Stomach (tissue), 19 donors: ENCODE measurements at places on chromosomes 5 and 9. TPM values are rescaled to one million over a fixed set of nuclear protein-coding genes. Genes with fewer than 3 reads are reported as not detected.

The IFNA2 gene
- not detected for total RNA-seq

The DELE1 gene
- 98.6 TPM for total RNA-seq

GRCh38 chr5:116225281-116225922 lies 140.6 kb downstream of the COMMD10 start:
- DNase-seq = no peak

The ZFP2 gene
- 1.2 TPM for total RNA-seq

The PCDHA11 gene
- 1.1 TPM for total RNA-seq

- no peak for DNase-seq
These were observed 302.7 kb upstream of the RFX3 start for GRCh38 chr9:3828495-3828894.

The KCNV2 gene
- total RNA-seq = not detected

DNA sequence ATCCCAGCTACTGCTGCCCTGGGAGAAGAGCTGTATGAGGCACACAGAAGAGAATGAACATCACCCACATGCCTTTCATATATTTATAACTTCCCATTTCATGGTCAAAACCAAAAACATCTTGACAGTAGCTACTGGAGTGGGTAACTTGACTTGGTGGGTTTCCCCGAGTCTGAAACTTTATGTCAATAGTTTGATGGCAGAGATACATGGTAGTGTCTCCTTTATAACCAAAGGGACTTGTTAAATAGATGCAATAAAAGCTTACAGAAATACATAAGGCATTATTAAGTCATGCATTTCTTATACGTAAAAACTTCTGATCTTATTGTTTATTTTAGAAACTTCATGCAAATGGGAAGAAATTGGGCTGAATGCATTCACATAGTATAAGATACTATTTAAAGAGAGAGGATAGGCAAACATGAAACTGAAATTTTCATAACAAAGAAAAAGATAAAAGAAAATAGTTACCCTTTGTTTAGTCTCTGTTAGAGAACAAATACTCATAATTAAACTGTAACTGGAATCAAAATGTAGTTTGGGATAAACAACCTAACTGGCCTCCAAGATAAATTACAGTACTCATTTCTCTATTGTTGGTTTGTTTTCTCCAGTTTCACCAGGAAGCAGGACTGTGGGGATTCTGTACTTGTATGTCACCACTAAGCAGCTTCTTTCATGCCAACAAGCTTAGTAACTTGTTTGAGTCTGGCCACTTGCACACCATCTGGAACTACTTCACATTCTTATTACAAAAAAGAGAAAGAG lies 459.3 kb upstream of the MEF2C start:
- no peak for DNase-seq

DNA sequence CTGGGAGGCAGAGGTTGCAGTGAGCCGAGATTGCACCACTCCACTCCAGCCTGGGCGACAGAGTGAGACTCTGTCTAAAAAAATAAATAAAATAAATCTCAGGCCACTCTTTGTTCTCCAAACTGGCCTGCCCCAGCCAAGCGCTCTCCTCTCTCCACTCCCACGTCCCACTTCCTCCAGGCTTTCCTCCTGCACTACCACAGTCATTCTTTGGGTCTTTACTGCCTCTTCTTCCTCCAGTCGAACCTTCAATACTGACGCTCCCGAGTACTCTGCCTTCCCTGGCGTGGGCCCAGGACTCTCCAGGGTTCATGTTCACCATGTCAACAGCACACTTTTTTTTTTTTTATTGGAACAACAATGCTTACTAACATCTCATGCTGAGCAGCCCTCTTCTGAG lies 23.9 kb downstream of the RNF130 start:
- no peak for DNase-seq

The NKD2 gene
- not detected for total RNA-seq

DNA sequence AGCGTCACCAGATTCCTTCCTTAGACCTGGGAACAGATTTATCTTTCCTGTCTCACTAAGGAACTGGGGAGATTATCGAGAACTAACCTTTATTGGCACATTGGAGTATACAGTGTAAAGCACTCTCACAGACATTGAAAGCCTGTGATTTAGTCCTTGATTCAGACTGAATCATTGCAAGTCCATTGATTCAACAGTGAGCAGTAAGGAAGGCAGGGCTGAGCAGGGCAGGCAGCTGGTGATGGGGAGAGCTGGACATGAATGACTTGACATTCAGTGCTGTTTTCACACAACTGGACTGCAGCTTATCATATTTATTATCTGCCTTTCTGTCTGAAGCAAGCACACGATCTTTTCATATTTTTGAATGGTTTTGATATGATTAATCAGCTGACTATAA lies 16.2 kb downstream of the ISOC1 start:
- DNase-seq = no peak

- DNase-seq = no peak
These were observed 48.7 kb downstream of the DNAJC21 start for GRCh38 chr5:34977934-34978613.

DNA sequence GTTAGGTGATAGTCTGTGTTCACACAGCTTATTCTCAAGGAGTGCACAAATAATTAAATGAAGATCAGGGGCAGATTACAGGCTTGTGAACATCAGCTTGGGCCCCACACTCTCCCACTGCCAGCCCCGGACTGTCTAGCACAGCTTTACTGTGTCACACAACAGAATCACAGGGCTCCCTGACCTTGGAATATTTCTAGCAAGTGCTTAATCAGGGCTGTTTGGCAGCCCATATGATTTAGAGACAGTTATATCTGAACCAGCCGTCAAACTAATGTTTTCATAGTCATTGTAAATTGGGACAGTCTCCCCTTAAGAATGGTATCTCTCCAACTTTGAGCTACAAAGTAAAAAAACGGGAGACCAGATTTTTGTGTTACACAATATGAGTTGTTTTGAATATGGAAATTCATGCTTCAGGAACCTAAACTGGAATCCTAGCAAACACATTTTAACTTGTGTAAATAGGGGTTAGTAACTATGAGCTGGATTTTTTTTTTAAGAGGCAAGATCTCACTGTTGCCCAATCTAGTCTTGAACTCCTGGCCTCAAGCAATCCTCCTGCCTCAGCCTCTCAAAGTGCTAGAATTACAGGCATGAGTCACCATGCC lies 517.6 kb downstream of the BNC2 start:
- no peak for DNase-seq

- DNase-seq = no peak
These were observed 153.4 kb upstream of the ADAMTS19 start for GRCh38 chr5:129306725-129307124.

DNA sequence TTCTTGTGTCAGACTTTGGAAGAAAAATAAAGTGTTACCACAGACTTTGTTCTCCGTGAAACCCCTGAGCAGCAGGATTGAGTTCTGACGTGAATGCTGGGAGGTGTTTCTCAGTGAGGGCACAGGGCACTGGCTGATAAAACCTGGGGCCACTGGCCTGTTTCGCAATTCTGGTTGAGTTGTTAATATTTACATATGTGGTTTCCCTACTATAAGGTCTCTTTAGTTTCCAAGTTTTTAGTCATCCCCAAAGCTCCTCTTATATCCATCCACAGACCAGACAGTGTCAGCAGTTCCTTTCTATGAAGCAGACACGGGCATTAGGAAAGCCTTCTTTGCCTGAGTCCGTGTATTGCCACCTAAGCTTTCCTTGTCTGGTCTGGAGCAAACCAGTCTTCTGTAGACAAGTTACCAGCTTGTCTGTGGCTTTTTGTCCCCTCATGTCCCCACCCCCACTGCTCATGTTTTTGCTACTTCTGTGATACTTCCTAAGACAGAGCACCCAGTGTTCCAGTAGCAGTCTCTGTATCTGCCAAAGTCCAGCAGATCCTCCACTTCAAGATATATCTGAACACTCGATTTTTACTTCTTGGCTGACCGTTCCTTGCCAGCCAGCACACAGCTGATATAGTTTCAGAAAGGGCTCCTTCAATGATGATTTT lies 42.0 kb downstream of the ACO1 start:
- peak; percentile 68 for DNase-seq

The RELL2 gene
- total RNA-seq = 0.45 TPM

- peak; percentile 5 for DNase-seq
These were observed 831.8 kb downstream of the TAF11L14 start for GRCh38 chr5:18465833-18466681.
